ENCODE measurements at places on chromosomes 3 and 15.

- H3K36me3 ChIP-seq: no peaks in the 10 kb centered on the region
- DNase-seq: no peak
- H3K27me3 ChIP-seq: peaks cover 15% of the 10 kb centered on the region
- H3K4me3 ChIP-seq: no peak overlapping the region
Measured at GRCh38 chr15:80783260-80783659, 4.1 kb downstream of the CEMIP start.

DNA sequence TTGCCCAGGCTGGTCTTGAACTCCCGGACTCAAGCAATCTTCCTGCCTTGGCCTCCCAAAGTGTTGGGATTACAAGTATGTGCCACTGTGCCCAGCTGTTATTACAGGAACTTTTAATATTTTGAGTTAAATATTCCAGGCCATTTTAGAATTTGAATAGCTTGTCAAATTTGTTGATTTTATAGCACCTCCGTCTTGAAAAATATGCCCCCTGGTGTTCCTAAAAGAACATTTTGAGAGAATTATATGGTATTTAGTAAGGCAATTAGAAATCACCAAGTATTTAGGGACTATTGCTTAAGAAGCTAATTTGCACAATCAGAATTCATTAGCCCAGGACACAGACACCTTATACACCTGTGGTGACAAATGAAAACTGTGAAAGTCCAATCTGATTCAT lies 23.7 kb downstream of the PDE8A start:
- no peaks in the 10 kb centered on the region for H3K27me3 ChIP-seq
- no peak for DNase-seq
- H3K4me3 ChIP-seq: no peak overlapping the region
- H3K36me3 ChIP-seq: peaks cover 2% of the 10 kb centered on the region

DNA sequence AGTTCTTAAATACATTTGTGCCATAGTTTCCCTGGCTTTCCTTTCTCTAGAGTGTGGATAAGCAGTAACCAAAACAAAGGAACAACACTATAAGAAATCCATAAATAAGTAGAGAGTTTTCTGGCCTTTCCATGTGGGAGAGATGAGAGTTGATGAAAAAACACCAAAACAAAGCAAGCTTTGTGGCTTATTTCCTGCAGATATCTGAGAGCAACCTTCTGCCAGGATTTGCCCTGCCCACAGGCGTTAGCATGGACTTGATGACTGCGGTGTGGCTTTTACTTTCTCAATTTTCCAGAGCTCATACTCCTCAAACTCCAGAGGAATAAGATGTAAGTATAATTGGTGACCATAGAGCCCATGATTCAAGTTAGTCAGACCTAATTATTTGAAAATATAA lies 194.9 kb downstream of the RAP2B start:
- H3K4me3 ChIP-seq: no peak overlapping the region
- H3K27ac ChIP-seq: no peak overlapping the region
- H3K36me3 ChIP-seq: no peaks in the 10 kb centered on the region
- no peak for DNase-seq

DNA sequence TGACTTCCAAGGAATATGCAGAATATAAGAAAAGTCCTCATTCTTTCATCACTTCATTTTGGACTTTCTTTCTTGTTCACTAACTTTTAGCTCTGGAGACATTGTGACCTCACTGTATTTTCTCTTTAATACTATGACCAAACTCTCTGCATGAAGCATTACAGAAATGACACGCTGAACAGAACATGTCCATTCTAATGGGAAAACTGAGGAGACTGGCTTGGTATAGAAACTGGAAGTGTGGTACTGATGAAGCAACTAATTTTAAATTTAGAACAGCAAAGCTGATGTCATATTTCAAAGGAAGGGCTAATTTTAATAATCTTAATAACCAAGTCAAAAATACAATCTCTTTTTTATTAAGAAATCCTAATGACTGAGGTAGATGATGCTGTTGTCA lies 4.7 kb downstream of the DPH3 start:
- no peak overlapping the region for H3K27ac ChIP-seq
- H3K4me1 ChIP-seq: peaks cover 4% of the 10 kb centered on the region
- DNase-seq: no peak
- no peak overlapping the region for H3K4me3 ChIP-seq

Data from keratinocyte (primary cell).